ENCODE measurements at places on chromosomes 4 and X. TPM values are rescaled to one million over a fixed set of nuclear protein-coding genes. Genes with fewer than 3 reads are reported as not detected.

STOX2 gene
- 10.1 TPM for polyA plus RNA-seq

SLITRK2 gene
- 1.7 TPM for polyA plus RNA-seq

ANKRD50 gene
- 44.2 TPM for polyA plus RNA-seq

AKAP4 gene
- 0.08 TPM for polyA plus RNA-seq

CCDC160 gene
- 13.4 TPM for polyA plus RNA-seq

SLC6A14 gene
- 0.17 TPM for polyA plus RNA-seq

DNA sequence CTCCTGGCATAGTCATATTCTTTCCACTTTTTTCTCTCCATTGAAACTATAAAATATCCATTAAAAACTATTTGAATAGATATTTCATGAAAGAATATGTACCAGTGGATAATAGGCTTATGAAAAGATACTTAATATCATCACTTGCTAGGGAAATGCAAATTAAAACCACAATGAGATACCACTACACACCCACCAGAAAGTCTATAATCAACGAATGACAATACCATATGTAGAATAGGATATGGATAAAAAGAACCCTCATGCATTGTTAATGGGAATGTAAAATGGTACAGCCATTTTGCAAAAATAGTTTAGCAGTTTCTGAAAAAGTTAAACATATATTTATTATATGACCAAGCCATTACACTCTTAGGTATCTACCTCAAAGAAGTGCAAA lies 218.7 kb upstream of the GPC4 start:
- no peak for DNase-seq

DNA sequence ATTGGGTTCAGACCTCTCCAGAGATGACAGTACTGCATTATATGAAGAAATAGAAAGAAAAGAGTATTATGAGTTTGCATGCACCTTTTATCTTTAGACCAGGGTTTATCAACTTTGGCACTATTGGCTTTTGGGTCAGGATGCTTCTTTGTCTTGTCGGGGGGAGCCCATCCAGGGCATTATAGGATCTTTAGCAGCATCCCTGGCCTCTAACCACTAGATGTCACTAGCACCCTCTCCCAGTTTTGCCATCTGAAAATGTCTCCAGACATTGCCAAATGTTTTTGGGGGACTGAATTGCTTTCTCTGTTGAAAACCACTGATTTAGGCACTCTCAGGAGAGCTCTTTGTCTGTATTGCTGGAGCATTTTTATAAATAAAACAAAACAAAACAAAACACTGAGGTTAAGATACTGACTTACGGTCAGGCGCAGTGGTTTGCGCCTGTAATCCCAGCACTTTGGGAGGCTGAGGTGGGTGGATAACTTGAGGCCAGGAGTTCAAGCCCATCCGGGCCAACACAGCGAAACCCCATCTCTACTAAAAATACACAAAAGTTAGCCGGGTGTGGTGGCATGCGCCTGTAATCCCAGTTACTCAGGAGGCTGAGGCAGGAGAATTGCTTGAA lies 23.6 kb downstream of the CA5B start:
- peak; percentile 7 for DNase-seq

GRCh38 chr4:61864286-61864685 lies 664.2 kb downstream of the ADGRL3 start:
- no peak for DNase-seq

GRCh38 chrX:130848763-130849162 lies 54.2 kb downstream of the ENOX2 start:
- no peak for DNase-seq

DNA sequence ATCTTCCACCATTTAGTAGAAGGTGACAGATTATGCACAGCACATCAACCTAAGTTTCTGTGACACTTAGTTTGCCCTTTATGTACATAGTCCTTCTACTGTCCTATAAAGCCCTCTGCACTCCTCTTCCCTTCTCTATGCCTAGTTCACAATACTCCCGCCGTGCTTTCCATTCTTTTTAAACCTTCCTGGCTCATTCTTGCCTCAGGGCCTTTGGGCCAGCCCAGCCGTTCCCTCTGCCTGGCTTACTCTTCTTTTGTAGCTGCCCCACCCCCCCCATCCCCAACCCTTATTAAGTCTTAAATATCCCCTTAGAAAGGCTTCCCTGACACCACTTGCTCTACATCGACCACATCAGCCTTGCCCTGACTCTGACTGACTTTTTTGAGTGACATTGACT lies 33.0 kb downstream of the SGMS2 start:
- DNase-seq = no peak

GRCh38 chr4:22713841-22714240 lies 21.1 kb downstream of the GBA3 start:
- DNase-seq = no peak

- DNase-seq = no peak
Observed at GRCh38 chrX:119885554-119886428, 9.9 kb upstream of the AKAP14 start.

DNA sequence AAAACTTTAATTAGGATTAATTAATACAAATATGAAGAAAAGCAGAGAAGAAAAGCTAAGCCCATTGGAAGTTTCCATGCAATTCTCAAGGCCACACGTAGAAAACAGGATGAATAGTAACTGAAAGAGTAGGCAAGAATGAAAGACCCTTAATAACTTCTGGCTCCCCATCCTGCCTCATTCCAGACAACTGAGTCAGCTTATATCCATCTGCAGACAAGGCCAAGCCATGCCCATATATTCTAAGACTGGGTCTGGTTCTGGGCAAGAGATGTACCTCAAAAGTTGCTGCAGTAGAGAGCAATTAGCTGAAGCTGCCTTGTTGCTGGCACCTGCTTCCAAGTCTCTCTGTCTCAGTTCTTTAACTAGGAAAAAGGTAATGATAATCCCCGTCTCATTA lies 244.1 kb downstream of the GPC3 start:
- DNase-seq = no peak

- DNase-seq = no peak
Observed at GRCh38 chr4:98248934-98249333, 12.2 kb upstream of the RAP1GDS1 start.

DNA sequence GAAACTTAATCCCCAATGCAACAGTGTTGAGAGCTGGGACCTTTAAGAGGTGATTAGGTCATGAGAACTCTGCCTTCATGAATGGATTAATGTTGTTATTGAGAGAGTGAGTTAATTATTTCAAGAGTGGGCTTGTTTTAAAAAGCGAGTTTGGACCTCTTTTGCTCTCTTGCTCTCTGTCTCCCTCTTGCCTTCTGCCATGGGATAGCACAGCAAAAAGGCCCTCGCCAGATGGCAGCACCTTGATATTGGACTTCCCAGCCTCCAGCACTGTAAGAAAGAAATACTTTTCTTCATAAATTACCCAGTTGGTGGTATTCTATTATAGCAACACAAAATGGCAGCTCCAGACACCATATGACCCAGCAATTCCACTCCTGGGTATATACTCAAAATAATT lies 7.0 kb upstream of the ATP6AP2 start:
- DNase-seq = no peak
